ENCODE measurements at places on chromosomes 7 and 10.

DNA sequence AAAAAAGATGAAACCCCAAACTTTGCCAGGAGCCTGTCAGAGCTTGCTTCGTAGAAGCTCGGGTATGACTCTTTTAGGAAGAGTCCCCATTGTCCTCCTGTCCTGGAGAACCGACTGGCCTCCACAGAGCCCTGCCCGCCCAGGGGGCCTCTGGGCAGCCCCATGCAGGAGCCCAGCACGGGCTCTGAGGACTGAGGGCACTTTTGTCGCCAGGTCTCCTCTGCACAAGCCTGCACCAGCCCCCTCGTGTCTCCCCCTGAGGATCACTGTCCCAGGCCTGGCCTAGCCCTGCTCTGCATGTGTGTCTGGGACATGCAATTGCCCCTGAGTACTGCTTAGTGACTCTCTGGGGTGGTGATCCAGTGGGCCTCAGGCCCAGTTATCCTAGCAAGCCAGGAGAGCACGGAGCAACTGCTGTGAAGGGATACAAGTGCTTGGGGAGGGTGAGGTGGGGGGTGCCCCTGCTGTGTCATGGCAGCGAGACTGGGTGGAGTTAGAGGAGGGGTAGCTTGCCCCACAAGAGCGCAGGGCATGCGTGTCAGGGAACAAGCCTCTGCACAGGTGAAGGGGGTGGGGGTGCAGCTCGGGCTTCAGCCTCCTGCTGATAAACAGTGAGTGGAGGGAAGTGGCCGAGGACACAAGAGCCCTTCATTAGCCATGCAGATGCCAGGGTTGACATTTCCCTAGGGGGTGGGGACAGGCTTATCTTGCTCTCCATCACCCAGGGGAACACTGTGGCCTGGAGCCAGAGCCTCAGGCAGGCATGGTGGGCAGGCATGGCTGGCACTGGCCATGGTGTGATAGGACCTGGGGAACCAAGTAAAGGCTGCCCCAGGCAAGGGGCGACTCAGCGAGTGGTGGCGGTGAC is 143.4 kb downstream of the C10orf105 start:
- no peak for DNase-seq

DNA sequence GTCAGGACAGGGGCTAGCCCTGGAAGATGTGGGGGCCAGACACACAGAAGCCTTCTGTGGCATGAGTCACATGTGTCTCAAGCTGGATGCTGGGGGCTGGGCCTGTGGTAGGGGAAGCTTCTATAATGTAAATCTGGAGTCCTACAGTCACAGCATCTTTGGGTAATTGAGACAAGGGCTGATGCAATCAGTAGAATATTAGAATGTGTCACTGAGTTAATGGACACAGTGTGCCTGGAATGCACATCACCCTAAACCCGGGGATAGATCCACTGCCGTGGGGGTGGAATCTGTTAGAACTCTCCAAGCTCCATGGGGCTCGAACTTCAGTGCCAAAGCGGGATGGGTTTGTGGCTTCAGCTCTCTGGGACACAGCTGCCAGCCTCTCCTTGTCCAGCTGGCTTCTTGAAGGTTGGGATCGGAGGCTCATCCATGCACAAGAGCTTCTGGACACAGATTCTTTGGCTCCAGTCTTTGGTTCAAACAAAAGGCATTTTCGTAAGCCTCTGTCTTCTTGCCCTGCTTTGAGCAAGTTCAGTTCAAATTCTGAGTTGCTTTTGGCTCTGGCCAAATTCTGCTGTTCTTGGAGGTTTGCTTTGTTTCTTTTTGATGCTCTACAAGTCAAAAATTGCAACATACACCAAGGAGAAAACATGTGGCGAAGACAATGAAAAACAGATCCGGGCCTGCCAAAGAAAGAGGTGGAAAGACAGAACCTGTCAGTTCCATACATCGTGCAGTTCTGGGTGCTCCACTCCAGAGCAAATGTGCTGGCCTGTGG is 194.8 kb upstream of the ZNF32 start:
- no peak for DNase-seq

GRCh38 chr7:70178211-70178610 is 579.9 kb downstream of the AUTS2 start:
- DNase-seq: no peak

GRCh38 chr7:136134503-136134902 is 157.3 kb upstream of the MTPN start:
- no peak for DNase-seq

DNA sequence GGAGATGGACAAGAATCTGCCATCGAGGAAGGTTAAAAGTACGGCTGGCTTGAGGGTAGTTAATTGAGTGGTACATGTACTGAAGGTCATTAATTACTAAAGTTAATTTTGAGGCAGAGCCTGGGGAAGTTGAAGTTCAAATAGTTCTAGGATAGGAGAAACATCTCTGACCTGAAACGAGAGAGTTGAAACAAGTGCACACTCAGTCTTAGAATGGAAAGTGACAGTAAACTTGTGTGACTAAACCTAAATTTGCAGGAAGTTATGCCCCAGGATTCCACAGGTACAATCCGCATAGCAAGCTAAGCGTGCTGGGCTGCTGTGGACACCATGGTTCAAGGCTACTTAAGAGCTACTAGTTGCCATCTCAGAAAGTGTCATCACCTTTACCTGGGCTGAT is 209.9 kb downstream of the CHCHD3 start:
- DNase-seq: no peak

- DNase-seq: no peak
These were observed 41.2 kb upstream of the SDK1 start for GRCh38 chr7:3259711-3260400.

- DNase-seq: no peak
These were observed 8.6 kb upstream of the WBP1L start for GRCh38 chr10:102735065-102735562.

GRCh38 chr7:1431634-1432380 is 27.5 kb downstream of the MICALL2 start:
- no peak for DNase-seq

DNA sequence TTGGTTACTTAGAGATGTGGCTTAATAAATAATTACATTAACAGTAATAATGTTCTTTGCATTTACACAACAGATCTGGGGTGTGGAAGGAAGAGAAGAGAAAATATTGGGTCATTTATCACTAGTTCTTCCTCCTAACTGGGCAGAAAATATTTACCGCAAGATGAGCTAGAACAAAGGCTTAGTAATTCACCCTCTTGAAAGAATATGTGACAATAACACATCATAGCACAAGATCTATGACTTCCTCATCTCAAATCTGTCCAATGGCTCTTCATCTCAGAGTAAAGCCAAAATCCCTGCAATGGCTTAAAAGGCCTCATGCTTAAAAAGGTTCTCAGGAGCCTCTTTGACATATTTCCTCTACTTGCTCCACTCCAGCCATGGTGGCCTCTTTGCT is 178.6 kb downstream of the ZNF438 start:
- no peak for DNase-seq

DNA sequence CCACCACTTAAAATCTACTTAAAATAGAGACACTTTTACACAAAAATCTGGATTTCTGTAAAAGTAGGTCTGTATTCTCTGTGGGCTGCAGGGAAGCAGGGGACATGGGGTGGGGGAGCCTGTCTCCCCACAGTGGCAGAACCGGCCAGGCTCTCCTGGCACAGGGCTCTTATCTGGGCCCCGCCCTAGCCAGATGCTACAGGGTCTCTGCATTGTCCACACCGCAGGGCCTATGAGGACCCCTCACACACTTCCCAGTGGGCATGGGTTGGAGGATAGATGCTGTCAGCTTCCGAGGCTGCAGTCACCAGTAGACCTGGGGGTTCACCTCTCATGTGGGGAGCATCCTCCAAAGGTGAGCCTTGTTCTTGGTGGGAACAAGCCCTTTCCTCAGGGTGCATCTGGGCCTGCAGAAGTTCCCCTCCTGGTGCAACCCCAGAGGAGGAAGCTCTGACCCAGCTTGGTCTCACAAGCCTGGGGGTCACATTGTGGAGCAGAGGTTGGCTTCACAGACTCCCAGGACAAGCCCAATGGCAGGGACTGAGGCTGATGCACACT is 15.4 kb upstream of the MYL7 start:
- DNase-seq: no peak

DNA sequence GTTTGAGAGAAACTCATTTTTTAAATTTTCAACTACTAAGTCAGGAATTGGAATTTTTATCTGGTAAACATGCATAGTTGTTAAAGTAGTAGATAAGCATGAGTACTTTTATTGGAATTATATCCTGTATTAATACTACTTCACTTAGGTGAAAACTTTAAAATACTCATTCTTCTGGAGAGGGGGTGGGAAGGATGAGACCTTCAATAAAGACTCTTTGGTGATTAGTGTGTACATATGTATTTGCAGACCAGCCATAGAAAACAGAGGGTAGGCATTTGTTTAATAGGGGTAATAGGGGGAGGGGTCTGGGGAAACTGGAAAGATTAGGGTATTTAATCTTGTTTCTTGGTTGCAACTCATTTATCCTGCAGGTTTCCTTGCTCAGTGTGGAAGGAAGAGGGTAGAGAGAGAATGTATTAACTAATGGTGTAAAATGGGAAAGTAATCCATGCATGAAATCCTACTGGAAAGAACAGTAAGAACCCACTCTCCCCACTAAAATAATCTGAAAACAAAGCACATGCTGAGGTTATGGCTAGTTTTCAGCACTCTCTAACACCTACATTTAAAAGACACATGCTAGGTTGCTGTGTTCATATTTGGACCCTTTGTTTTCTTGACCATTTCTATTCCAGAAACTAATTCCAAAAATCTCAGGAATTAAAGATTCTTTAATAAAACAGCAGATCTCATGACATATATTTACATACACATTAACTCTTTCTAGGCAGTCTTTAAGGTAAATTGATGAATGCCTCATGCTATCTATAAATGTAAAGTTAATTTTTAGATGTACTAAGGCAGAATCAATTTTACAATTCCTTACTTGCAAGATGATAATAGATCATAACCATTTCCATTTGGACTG is 6.2 kb upstream of the IGF2BP3 start:
- no peak for DNase-seq

GRCh38 chr7:137888241-137888640 is 41.5 kb upstream of the DGKI start:
- no peak for DNase-seq

DNA sequence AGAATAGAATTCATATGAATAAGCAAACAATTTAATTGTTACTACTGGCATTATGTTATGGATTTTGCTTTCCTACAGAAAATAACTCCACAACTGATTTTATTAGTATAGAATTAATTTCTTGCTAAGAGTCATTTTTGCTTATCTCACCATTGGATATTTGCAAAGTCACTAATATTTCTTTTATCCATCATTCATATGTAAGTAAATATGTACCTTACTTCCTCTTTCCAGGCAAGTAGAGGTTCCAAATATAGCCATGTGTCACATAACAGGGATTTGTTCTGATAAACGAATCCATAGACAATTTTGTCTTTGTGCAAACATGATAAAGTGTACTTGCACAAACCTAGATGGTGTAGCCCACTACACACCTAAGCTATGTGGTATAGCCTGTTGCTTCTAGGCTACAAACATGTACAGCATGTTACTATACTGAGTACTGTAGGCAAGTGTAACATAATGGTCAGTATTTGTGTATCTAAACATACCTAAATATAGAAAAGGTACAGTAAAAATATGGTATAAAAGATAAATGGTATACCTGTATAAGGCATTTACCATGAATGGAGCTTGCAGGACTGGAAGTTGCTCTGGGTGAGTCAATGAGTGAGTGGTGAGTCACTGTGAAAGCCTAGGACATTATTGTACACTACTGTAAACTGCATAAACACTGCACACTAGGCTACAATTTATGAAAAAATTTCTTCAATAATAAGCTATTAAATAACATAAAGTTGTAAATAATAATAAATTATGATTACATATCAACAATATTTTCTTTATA is 18.3 kb downstream of the KLLN start:
- DNase-seq: no peak

DNA sequence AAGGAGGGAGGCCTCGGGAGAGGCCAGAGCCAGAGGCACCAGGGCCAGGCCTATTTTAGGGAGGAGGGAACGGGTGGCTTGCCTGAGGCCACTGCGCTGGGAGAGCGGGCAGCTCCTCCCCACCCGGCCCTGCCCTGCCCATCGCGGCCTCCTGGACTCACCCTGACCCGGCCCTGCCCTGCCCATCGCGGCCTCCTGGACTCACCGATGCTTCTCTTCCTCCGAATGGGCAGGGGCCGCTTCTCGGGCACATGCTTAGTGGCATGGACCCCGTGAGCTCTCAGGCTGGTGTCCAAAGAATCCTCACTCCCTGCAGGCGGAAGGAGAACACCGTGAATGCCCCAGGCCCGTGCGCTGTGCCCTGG is 7.5 kb downstream of the PDGFA start:
- no peak for DNase-seq

DNA sequence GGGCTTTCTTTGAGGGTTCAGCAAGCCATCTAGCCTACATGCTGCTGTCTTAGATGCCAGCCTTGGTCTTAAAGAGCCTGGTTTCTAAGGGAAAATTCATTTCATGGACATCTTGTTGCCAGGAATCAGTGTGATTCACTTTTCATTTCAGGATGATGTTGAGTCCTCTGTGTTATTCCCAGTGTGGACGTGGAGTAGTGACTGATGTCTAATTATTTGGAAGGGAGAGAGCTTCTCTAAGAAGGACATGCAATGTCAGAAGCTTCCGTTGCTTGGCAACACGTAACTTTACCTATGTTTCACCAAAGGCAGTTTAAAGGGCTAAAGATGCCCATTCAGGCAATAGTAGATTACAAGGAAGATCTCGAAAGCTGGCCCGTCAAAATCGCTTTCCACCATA is 89.0 kb downstream of the PTPRE start:
- peak; percentile 66 for DNase-seq

DNA sequence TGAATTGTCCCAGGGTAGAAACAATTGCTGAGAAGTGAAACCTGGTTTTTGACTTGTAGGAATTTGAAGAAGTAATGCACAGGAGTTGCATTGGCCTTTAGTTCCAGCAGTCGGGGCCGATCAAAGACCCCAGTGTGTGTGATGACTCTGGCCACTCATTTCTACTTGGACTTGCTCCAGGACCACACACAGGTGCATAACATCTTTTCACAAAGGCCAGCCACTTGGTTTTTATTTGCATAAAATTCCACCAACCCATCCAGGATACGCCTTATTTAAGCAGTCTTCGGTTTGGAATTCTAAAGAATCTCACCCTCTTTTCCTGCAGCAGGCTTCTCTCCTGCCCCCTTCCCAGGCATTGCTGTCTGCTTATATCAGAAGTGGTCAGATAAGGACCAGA is 162.0 kb upstream of the HABP2 start:
- no peak for DNase-seq

GRCh38 chr7:117021986-117022385 is 68.7 kb downstream of the ST7 start:
- no peak for DNase-seq

GRCh38 chr7:98460902-98461301 is 60.0 kb upstream of the BAIAP2L1 start:
- no peak for DNase-seq

Data from spinal cord (tissue), 10 donors.